Retina (tissue), 1 donor: ENCODE measurements at places on chromosomes 2 and 18.

DNA sequence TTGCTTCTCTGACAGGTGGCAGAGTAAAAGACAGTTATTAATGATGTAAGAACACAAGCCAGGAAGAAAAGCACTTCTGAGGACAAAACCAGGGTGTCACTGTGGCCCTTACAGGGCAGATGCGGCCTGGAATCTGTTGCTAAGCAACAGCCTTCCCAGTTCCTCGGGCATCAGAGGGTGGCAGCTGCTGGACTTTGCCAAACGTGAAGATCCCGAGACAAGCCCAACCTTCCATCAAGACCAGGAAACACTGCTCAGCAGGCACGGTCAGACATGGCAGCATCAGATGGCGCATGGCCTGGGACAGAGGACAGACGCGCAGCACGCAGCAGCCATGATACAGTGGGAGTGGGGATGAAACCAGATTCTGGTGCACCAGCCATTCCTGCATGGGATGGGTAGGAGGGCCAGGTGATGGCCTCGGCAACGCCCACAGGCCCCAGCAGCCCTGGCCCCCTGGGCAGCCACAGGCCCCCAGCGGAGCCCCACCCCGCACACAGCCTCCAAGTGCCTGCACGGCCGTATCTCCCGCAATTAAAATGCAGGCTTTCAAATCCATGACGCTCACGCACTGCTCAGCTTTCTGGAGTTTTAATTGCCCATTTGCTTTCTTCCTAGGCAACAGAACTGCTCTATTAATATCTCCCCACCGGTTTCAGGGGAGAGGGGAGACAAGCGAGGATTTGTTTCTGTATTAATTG lies 89.0 kb downstream of the EIPR1 start:
- DNase-seq, result peak; percentile 71

GRCh38 chr2:179454443-179455171 lies 190.0 kb upstream of the SESTD1 start:
- no peak for DNase-seq

- no peak for DNase-seq
Observed at GRCh38 chr18:5969355-5969988, 74.2 kb upstream of the TMEM200C start.

DNA sequence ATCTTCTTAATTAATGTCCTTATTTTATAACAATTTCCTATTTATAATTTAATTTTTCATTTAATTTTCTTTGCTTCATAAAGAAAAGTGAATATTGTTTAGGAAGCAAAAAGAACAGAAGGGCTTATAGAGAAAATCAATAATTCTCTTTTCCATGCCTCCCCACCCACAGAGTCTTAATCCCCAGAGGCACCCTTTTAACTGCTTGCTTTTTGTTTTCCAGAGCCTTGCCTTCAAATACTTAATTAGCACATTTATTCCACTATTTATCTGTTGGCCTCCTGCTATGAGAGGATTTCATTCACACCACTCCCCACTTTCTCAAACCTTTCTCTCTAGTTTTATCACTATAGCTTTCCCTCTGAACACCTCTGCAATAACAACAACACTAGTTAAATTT lies 373.6 kb downstream of the MBD2 start:
- DNase-seq, result peak; percentile 7

DNA sequence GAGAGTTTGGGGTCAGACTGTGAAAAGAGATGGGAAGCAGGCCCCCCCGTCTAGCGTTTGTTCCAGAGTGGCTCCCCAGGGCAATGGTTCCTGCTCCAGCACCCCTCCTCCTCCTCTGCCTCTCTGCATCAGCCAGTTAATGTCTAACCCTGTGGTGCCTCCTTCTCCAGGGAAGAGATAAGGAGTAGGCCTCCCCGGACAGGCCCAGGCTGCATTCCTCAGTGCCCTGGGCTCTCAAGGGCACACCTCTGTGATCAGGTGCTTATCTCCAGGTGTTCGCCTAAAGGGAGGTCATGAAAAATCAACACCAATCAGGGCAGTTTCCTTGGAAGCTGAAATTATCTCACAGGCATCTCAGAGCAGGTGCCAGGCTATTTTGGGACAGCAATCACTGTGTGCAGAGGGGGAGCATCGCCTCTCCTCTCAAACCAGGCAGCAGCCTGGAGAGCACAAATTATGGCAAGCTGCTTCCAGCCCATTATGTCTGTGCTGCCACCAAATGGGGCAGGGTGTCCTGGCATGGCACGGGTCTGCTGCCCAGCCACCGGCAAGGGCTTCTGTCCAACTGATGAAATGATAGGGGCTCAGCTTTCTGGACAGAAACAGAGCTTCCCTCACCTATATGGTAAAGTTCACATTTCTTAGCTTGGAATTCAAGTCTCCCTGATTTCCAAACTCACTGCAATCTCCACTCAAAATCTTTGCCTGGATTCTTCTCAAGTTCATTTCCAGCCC lies 255.8 kb upstream of the SLC14A2 start:
- DNase-seq, result no peak

DNA sequence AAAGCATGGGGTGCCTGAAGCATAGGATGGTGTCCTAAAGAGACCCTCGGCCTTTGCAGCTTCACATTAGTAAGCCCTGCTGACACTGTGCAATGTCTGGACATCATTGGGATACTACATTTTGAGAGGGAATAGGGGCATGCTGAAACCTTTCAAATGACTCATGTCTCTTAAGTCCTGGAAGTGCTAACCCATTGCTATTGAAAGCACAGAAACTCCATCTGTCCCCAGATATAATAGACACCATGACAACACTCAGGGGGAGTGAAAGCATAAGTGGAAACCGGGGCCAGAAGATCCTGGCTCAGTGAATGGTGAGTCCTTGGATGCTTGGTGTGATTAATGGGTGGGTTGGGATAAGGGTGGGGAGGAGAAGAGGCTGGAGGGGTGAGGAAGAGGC lies 595.5 kb upstream of the ID2 start:
- no peak for DNase-seq

DNA sequence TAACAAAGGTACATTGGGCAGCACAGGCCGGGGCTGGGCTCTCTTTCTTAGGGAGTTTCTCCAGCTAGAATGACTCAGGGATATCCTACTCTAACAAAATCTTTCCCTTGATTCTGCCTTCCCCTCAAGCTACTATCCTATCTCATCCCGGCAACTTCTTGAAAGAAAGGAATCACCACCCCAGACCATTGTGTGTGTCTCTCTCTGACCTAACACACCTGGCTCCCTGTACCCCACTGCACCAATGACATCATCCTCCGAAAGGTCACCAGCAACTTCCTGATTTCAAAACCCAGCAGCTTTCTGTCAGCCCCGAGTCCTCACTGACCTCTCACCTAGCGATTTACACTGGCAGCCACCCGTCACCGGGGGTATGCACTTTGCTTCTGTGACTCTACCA lies 72.1 kb upstream of the MAP4K4 start:
- no peak for DNase-seq

DNA sequence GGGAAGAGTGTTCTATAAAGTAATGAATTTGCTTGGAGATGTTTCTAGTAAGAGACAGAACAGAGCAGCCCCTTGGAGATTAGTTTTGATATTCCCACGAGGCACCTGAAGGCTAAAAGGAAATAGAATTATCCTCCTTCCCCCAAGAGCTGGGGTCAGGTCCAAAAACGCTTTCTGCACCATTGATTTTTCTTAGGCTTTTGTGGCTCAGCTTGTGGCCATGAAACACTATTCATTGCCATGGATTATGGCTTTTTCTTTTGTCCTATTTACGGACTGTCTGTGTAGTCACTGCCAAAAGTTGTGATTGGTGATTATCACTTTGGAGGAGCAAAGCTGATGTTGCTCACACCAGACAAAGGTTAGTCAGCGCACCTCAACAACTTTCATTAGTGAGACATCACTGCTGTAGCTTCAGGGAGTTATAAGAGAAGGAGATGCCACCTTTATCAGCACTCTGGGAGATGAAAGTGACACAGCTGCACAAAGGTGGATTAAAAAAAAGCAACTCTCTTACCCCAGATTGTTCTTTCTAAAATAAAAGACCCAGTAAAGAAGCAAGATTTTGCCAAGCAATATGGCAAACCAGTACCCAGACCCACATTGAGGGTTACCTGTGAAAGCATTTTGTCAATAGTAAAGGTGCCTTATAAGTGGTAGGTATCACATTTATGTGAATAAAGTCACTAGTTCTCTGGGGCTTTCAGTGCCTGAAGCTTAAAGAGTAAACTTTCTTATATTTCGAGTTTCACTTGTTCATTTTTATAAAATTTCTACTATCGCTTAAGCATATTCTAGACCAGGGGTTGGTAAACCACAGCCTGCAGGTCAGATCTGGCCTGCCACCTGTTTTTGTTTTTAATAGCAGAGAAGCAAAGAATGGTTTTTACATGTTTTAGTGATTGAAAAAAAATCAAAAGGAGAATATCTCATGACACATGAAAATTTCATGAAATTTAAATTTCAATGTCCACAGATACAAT lies 10.6 kb downstream of the CXCR4 start:
- no peak for DNase-seq

DNA sequence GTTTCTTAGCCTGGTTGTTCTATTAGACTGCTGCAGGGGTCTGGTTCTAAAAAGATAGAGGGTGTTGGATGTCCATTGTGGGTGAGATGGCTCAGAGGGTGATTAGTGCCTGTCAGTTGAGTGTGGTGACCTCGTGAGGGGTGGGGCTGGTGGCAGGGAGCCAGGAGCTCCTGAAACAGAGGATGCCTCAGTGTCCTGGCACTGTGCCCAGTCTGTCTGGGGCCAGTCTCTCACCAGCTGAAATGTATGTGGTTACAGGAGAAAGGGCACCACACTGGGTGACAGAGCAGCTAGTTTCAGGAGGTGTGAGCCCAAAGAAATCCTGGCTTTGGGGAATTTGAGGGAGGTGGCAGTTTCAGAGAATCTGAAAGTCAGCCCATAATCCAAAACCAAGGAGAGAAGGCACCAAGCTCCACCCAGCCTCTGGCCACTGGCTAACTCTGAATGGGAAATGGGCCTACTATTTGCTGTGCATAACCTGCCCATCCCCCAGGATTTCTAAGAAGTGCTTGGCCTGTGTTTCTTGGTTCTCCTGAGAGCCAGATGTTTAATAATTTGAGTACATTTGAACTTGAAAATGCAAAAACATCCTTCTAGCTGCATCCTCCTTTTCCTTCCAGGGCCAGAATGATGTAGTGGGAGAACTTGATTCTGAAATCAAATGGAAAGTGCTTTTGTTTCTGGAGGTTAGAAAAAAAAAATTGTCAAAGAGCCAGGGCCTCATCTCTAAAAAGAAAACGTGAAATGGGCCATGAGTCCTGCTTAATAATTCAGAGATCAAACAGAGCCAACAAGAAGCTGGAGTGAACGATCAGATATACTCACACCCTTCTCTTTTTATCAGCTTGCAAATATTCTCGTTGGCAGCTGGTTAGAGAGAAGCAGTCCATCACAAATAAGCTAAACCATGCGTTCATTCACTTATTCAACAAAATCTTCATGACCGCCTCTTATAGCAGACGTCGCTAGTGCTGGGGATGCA lies 92.3 kb downstream of the B3GNT2 start:
- DNase-seq, result no peak

DNA sequence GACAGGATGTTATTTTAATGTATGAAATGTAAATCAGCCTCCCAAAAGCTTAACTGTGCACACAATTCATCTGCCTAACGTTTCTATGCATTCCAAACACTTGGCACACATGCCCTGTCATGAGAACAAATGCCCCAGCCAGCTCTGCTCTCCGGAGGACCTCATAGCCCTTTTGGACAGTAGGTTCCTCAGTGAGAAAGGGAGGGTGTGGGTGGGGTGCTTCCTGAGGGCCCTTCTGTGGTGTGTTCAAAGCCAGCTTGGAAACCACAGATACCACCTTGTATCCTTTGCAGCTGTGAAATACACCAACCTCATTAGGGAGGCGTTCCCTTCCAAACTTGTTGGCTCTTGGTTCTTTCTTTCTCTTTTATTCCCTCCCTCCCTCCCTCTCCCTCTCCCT lies 102.2 kb upstream of the ASB18 start:
- no peak for DNase-seq

GRCh38 chr2:233247744-233248143 lies 3.7 kb upstream of the ATG16L1 start:
- no peak for DNase-seq
